ENCODE measurements at places on chromosomes 2 and 18.

DNA sequence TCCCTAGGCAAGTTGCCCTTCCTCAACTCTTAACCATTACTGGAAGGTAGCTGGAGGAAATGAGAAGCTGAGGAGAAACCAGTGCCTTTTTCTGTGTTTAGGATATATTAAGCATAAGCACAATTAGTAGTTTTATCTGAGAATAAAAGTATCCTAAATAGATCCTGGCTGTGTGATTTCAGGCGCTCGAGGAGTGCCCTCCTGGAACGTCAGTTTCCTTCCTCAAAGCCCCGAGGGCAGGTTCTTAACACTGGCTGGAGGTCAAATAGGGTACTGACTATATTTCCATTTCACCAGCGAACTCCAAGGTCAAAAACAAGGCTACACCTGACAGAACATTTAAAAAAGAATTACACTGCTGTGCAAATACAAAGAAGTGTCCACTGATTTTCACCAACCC is 1.5 kb upstream of the STON1 start:
- no peak for DNase-seq

GRCh38 chr2:18623782-18624181 is 34.4 kb upstream of the NT5C1B start:
- no peak for DNase-seq

DNA sequence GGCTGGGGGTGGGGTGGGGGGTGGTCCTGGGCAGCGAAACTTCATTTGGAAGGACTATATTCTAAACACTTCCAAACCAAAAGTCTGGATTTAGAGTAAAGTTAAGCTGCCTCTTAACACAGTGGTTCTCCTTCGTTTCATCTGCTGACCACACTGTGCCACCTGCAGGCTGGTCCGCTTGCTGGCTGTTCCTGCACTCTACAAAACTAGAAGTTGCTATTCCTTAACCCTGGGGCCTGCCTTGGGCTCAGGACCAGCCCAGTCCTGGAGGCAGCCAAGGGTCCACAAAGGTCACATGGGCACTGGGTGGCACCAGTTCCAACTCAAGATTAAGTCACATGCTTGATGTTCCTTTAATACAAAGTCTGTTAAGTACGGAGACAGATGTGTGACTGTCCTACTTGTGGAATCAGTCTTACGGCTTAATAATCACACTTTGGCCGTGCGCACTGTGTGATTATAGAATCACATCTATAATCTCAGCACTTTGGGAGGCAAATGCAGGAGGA is 195.4 kb downstream of the FAM210A start:
- DNase-seq: no peak

DNA sequence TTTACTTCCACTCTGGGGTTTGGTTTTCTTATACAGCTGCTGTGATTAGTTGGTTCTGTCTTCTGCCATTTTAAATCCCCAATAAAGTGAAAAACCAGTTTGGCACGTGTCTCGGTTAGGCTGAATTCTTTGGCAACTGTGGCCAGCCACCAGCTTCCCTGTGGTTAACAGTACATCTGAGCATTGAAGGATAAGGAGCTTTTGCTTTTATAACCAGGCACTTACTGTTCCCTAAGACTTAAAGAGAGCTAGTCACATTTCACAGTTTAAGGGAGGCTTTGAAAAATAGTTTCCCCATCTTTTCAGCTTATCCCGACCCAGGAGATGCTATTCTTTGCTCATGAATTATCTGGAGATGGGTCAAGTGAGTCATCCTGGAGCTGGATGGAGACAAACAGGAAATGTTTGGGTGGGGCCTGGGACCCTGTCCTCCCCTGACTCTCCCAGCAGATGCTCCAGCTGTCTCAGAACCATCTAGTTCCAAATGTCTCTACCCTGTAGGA is 57.3 kb upstream of the EML6 start:
- DNase-seq: no peak

- DNase-seq: no peak
Observed at GRCh38 chr2:85431570-85432205, 13.2 kb downstream of the SH2D6 start.

GRCh38 chr2:67465623-67466022 is 68.5 kb downstream of the ETAA1 start:
- no peak for DNase-seq

DNA sequence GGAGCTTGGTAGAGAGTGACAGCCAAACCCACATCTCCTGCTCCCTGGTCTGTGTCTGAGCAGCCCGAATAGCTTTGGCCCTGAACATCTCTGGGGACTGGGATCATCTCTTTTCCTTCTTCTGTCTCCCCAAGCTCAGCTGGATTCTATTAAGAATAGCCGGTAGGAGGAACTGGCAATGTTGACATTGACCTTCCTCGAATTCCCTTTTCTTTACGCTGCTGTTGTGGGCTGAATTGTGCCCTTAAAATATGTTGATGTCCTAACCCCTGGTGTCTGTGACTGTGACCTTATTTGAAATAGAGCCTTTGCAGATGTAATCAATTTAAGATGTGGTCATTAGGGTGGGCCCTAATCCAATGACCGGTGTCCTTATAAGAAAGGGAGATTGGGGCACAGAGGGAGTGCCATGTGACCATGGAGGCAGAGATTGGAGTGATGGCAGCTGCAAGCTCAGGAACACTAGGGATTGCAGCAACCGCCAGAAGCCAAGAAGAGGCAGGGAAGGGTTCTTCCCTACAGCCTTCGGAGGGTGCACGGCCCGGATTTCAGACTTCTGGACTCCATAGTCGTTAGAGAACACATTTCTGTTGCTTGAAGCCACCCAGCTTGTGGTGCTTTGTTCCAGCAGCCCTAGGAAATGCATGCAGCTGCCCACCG is 5.8 kb upstream of the SFTPB start:
- no peak for DNase-seq

GRCh38 chr18:37160038-37160820 is 331.3 kb downstream of the KIAA1328 start:
- no peak for DNase-seq

- DNase-seq: no peak
Observed at GRCh38 chr2:157498483-157498882, 54.6 kb upstream of the CYTIP start.

DNA sequence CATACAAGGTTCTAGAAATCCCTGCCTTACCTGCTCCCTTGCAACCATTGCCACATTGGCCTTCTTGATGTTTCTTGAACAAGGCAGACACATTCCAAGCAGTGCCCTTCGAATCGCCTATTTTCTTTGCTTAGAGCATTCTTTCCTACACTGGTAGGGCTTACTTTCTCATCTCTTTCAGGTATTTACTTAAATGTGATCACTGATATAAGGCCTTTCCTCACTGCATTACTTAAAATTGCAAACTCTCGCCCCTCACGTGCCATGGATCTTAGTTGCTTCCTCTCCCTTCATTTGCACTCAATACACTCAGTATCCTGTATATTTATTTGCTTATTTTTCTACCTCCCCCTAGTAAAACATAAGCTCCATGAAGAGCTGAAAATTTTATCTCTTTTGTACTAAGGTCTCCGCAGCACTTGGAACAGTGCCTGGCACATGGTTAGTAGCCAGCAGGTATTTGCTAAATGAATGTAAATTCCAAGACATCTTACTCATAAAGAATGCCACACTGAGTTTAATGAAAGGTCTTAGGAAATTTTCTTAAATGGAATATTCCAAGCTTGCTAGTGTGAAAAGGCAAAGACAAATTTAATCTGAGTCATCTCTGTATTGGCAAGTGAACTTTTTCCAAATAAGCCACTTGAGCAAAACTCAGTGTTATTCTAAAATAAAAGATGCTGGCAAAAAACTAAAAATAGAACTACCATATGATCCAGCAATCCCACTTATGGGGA is 42.4 kb upstream of the FIGN start:
- no peak for DNase-seq

DNA sequence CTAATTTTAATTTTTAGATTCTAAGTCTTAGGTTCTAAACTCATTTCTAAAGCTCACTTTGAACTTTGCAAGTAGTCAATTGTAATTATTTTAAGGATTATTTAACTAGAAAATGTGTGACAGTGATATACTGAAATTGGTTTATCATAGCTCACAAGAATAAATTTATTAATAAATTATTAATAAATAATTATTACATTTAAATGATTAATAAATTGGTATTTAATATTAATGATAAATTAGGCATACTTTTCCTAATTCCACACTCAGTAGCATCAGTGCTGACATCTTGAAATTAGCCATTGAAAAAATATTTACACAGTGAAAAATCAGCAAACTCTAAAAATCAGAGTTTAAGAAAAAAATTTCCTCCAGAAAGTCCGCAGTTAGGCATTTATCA is 433.7 kb downstream of the FIGN start:
- DNase-seq: no peak

DNA sequence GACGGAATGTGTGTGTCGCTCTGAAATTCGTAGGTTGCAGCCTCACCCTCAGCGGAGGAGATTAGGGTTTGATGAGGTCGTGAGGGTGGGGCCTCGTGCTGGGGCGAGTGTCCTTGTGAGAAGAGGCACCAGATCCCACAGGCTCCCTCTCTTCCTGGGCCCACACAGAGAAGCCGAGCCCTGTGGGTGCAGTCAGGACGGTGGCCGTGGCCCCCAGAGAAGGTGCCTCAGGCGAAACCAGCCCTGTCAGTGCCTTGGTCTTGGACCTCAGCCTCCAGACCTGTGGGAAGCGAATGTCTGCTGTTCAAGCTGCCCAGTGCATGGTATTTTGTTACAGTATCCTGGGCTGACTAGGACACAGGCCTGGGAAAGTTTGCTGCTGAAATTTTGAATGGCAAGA is 108.0 kb upstream of the ALKAL2 start:
- no peak for DNase-seq

DNA sequence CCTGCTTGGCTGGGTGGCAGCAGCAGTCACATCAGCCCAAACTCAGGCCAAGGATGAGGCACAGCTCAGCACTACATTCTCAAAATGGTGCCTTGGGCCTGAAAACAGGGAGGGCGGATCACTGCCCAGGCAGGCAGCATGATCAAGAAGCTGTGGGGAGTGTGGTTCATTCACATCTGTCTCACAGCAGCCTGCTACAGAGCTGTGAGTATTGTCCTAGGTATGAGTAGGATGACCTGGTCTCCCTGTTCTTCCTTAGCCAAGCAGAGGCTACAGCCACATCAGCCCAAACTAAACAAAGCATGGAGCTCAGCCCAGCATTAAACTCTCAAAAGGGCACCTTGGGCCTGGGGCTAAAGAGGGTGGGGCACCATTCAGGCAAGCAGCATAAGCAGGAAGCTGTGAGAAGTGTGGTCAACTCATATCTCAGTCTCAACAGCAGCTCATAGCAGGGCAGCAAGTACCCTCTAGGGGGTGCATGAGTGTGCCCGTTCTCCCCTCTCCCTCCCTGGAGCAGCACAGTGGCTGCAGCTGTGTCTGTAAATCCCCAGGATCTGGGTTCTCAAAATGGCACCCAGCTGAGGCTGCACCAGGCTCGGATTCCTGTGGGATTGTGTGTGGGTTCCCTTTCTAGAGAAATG is 139.6 kb downstream of the TRABD2A start:
- DNase-seq: no peak

DNA sequence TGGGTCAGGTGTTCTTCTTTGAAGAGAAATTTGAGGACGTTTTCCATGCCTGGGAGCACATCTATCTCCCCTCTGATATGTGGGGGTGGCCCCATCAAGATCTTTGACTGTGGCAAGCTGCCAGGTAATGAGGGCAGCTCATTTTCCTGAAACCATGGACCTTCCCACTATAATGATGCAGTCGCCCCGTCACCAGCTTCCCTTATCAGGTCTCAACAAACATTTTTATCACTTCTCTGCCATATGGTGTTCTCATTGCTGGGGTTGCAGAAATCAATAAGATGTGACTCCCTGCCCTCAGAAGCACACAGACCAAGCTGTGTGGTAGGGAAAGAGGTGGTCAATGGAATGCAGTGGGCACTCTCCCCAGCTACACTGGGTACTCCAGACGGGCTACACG is 48.4 kb upstream of the B3GNT7 start:
- no peak for DNase-seq
